ENCODE measurements at places on chromosomes 7 and 10.

DNA sequence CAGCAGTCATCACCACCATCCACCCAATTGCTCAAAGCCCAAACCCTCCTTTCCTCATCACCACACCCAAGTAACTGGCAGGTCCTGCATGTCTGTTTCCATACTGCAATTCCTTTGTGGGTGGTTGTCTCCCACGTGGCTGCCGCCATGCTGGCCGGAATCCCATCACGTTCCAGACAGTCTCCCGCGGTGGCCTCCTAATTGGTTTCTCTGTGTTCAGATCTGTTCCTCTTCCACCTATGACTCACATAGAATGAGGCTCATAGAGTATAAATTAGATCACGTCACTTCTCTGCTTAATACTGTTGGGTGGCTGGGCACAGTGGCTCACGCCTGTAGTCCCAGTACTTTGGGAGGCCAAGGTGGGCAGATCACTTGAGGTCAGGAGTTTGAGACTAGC, 813.0 kb downstream of the TYW1 start:
- DNase-seq = no peak

GRCh38 chr7:50397320-50397970, 52.7 kb downstream of the FIGNL1 start:
- peak; percentile 37 for DNase-seq

DNA sequence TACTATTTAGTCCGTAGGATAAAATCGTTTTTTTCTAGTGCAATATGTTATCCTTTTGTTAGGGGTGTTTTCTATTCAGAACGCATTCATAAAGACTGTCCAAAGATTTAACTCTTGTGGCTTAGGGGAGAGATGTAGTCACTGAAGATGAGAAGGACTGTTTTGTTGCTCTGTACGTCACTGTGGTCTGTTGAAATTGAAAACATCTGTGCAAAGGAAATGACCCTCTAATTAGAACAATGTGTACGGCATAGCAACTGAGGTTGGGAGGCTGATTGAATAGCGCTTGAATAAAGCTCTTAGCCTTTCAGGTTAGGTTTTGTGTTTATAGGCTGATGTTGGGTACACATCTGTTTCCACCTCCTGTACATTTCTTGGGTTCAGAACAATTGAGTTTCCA, 453.4 kb upstream of the AKR1E2 start:
- DNase-seq = no peak

DNA sequence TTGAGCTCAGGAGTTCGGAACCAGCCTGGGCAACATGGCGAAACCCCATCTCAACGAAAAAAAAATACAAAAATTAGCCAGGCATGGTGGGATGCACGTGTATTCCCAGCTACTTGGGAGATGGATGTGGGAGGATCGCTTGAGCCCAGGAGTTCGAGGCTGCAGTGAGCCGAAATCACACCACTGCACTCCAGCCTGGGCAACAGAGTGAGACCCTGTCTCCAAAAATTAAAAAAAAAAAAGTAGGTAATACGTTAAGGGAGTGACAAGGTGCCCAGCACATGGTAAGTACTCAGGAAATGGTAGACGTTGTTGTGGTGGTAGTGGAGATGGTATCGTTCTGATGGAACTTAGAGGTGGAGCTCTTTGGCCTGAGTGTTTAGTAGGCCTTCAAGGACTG, 41.0 kb upstream of the XPNPEP1 start:
- DNase-seq = no peak

DNA sequence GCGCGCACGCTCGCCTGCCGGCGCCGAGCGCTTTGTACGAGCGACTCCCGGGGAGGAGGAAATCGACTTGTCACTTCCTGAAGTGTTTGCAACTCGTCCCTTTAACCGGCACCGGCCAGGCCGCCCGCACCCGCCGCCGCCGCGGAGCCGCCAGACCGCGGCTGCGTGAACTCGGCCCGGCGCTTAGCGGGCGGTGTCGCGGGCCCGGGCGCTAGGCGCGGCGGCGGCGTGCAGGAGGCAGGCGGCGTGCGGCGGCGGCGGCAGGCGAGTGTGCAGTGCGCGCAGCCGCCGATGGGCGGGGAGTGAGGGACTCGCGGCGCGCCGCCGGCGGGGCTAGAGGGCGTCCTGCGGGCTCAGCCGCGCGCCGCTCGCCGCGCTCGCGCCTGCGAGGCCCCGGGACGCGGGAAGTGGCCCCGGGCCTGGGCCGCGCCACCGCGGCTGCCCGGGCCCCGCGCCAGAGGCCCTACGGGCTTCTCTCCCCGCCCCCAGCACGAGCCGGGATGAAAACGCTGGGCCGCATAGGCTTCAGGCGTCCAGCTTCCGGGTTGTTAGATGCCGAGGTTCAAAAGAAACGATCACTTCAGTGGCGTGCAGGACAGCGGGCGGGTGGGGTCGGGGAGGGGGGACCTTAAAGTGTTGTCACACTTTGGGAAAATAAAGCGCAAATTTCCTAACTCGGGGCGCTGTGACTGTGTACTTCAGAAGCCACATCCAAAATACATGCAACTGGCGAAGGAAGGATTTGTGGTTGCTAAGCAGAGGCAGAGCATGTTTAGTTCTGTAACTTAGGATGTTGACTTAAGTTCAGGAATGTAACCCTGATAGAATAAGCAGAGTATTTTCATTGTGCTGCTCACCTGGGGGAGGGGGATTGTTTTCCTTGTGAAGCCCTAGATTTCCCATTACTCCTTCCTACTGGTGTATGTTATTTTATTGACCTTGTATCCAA, at the start of gene FAM53B:
Gene FAM53B, minus strand, starts transcription at position 277 of the 949 bp plus-strand sequence. CDS start 37,665 bp downstream, outside the sequence.
- peak; percentile 72 for DNase-seq

- no peak for DNase-seq
Observed at GRCh38 chr7:106023369-106024322, 60.6 kb downstream of the CDHR3 start.

GRCh38 chr10:119871881-119872609, 598 bp downstream of the MCMBP start:
- DNase-seq = peak; percentile 33

GRCh38 chr7:18834577-18834976, 282.9 kb downstream of the TWIST1 start:
- DNase-seq = no peak

GRCh38 chr10:86970982-86971231, 2.6 kb downstream of the ADIRF start:
- no peak for DNase-seq

GRCh38 chr7:98200364-98200763, 10.9 kb upstream of the BHLHA15 start:
- DNase-seq = no peak

- DNase-seq = no peak
Observed at GRCh38 chr10:23417254-23417653, 21.6 kb upstream of the OTUD1 start.

DNA sequence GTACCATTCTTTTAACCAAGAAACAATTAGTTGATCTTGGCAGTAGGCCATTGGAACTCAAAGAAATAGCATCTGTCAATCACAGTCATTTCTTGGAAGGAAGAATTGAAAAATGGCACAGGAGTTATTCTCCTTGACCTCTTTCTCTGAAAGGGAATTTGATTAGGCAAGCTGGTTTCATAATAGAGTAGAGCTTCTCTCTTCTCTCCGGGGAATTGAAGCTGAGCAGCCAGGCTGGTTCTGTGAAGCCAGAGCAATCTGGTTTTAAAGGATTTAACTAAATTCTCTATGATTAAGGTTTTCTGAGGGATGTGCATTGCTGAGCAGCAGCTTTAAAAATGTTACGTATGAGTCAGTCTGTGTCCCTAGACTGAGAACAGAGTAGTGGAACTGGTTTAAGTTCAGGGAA, 70.2 kb downstream of the AHCYL2 start:
- DNase-seq = no peak

GRCh38 chr7:132076301-132077035, 499.8 kb downstream of the PLXNA4 start:
- DNase-seq = no peak

DNA sequence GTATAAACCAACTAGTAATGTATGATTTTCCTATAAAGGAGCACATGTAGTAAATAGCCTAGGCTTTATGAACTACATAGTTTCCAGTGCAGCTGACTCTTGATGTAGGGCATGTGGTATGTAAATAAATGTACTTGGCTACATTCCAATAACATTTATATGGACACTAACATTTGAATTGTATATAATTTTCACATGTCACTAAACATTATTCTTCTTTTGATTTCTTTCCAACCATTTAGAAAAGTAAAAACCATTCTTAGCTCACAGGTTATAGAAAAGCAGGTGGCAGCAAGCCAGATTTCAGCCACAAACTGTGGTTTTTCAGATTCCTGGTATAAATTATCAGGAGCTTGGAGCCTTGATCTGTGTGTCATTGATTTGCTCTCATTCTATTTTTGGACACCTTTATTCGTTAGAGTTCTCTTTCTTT, 1182.0 kb downstream of the CNTNAP2 start:
- no peak for DNase-seq

GRCh38 chr7:132239422-132239994, 336.8 kb downstream of the PLXNA4 start:
- no peak for DNase-seq
